Fibroblast of skin of left quadriceps (primary cell): ENCODE measurements at places on chromosomes 6 and 20.
A peak's percentile ranks its signal among the peaks of the same experiment; 100 is the strongest.

- DNase-seq, result no peak
Measured at GRCh38 chr6:116369540-116369939, 1.2 kb upstream of the DSE start.

DNA sequence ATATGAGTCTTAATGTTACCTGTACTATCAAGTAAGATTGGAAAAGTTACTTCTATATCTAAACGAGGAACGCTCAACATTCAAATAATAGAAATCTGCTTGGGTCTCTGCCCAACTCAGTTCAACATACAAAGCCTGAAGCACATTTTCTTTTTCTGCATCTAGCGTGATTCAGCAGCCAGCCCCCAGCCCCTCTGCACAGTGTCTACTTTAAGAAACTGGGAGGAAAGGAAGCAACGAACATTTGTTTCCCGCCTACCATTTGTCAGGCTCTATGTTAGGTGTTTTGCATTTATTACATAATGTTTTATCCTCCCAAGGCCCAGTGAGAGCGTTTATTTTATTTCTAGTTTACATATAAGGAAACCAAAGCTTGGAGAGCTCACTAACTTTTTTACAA is 17.3 kb downstream of the PHACTR1 start:
- no peak for DNase-seq

DNA sequence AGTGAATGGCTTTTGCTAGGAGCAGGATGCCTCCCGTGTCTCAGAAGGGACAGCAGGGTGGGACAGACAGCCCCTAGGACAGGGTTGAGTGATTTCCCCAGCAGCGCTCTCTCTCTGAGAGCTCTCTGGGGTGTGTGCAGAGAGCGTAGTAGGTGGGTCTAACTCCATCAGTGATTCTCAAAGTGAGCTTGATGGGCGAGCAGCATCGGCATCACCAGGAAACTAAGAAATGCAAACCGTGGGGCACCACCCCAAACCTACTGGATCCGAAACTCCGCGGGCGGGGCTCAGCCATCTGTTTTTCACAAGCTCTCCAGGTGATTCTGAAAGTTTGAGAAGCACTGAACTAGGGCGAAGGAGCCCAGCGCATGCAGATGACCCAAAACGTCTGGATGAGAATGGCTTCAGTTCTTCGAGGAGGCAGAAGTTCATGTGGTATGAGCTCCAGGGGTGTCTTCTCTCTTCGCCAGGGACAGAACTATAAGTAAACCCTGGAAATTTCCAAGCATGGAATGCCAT is 119.6 kb upstream of the RNF24 start:
- no peak for DNase-seq

- no peak for DNase-seq
Measured at GRCh38 chr20:41147767-41148191, 10.4 kb downstream of the PLCG1 start.

GRCh38 chr20:36802326-36803222 is 29.0 kb upstream of the DSN1 start:
- DNase-seq, result peak; percentile 15

DNA sequence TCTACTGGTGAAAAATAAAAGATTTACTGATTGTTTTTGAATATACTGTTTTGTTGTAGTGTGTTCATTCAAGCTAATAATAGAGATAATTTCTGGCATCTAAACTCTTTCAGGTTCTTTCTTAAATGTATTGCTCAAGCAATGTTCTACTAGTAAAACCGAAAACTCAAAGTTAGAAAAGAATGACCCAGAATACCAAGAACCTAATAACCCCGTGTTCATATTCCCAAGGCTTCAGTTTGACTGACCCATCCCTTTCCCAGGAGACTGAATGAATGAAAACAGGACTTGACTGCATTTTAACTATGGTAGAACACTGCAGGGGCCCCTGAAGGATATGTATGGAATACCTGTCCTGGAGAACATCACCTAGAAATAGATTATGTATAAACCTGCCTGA is 375.3 kb downstream of the MAFB start:
- DNase-seq, result no peak

GRCh38 chr6:154605178-154605881 is 94.8 kb upstream of the CNKSR3 start:
- no peak for DNase-seq

GRCh38 chr6:2881423-2881822 is 21.7 kb downstream of the SERPINB9 start:
- no peak for DNase-seq

GRCh38 chr6:105836889-105837288 is 249.2 kb upstream of the PRDM1 start:
- DNase-seq, result no peak

DNA sequence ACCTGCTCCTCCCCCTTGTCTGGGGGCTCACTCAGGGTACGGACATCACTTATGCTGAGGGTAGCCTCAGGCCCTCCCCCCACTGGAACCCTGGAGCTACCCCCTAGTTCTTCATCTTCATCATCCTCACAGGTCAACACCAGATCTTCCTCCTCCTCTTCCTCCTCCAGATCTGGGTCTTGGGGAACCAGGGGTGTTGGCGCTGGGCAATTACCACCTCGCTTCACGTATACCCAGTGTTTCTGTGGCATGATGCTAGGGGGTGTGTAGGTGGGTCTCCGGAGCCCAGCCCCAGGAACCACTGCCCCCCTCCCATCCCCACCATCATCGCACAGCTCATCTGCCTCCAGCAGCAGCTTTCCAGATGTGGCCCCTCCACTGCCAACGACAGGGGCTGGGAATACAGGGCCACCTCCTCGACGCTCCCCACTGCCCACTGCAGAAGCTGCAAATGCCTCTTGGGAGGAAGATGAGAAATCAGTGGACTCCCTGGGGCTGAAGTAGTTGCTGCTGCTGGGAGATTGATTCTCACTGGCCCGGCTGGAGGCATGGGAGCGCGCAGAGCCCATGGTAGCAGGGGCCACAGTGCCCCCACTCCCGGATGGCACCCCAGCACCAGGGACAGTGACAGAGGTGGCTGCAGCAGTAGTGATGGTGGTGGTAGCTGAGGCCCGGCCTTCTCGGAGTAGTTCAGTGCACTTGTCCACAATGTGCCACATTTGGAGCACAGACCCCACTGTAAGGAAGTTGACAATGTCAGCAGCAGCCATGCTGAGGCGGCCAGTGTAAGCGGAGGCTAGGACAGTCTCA is 1.5 kb downstream of the ZBTB22 start:
- DNase-seq, result no peak

DNA sequence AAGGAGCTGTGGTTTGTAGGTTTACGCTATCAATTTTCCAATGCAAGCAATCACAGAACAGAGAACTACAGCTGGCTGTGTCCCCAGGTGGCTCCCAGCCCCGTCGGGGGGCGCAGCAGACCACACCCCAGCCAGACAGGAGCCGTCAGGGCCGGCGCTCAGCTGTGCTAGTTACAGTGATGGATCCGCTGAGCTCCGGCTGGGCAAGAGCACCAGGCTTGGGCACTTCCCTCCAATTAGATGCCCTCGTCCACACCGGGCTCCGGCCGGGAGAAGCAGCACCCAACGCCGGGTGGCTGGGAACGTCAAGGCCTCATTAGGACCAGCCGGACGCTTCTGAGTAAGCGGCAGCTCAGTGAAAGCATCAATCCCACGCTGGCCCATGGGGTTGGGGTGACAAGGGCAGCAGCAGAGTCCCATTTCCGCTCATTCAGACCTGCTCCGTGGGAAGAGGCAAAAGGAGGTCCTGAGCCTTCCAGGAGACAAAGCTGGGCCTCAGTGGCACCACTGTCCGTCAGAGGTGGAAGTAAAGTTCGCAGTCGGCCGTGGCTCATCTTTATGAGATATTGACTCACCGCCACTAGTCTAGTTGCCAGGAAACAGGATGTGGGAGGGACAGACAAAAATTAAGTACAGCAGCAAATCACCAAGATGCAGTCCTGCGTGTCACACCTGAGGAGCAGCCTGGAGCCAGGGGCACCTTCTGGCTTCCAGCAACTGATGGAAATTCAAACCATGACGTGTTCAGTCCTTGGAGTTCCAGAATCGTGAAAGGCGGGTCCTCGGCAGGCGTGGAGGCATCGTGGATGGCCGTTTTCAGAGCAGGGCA is 164.1 kb downstream of the TAF4 start:
- no peak for DNase-seq

- DNase-seq, result no peak
Measured at GRCh38 chr6:29603456-29603855, 18.5 kb downstream of the OR2H2 start.

- DNase-seq, result no peak
Measured at GRCh38 chr20:58697867-58698703, 5.5 kb downstream of the NPEPL1 start.

DNA sequence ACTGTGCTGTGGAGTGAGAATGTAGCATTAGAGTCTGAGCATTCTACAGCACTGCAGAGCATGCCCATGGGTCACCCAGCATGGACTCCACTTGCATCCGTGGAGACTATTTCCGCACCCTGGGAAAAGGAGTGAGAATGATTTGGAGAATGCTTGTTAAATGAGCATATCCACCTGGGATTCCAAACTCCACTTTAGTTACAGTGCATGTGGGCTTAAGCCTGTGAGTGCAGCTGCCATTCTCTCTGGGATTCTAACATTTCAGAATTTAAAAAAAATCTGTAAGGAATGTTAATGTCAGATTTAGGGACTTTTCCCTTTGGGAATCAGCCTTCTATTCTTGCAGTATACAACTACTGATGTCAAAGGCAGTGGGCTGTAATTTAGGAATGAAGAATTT is 33.4 kb downstream of the KIF25 start:
- DNase-seq, result no peak

DNA sequence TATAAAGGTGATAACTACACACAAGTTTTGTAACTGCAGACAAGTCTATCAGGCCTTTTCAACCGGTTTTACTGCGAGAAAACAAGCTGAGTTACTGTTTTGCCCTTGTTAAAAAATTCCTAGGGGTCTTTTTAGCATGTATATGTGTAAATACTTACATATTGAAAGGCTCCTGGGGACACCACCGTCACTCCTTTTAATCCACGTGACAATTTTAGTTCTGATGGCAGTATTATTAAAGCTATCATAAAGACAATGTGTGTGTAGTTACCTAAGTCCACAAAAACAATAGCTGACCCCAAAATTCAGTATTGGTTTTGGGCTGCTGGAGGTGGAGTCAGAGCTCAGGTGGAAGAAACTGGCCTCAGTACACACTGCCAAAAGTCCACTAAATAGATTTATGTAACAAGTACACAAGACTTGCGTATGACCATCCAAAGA is 41.3 kb upstream of the HFE start:
- no peak for DNase-seq

DNA sequence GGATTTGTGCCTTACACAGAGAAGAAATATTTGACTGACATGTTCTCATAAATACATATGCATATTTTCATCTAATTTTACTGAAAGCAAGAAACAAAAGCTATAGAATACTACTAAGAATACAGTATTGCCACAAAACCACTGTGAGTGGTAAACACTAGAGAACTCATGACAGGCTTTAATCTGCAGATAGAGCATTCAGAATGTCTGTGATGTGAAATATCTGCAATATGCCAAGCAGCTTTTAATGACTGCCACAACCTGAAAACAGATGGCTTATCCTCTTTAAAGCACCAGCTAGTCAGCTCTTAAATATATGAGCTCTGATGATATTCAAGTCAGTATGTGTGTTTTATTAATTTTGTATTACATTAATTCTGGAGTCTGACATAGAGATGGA is 3.4 kb downstream of the NAPB start:
- no peak for DNase-seq

- no peak for DNase-seq
Measured at GRCh38 chr6:38262609-38263008, 377.1 kb downstream of the BTBD9 start.

DNA sequence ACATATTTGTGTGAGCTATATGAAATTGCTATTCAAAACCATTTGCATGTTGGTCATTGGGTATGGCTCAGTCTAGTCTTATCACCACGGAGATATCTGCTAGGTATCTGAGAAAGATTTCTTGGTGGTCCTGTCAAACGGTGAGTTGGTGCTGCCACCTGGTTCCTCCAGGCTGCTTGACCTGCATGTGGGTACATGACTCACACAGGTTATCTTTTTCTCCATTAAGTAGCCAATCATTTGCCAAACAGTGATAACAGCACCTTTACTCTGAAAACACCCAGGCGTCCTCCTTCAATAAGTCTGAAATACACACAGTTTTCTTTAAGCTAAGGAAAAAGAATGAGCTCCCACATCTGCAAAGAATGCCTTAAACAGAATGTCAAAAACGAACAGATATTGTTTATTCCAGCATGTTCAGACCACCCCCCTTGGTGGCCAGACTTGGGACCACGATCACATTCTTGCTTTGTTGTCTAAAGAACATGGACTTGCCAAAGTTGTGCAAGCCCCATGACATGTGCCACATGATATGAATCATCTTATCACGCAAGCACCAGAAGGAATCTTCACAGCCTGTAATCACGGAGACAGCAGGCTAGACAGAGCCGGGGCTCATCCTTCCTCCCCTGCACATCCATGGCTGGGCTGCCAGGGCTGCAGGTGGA is 200.7 kb upstream of the THBS2 start:
- peak; percentile 78 for DNase-seq

DNA sequence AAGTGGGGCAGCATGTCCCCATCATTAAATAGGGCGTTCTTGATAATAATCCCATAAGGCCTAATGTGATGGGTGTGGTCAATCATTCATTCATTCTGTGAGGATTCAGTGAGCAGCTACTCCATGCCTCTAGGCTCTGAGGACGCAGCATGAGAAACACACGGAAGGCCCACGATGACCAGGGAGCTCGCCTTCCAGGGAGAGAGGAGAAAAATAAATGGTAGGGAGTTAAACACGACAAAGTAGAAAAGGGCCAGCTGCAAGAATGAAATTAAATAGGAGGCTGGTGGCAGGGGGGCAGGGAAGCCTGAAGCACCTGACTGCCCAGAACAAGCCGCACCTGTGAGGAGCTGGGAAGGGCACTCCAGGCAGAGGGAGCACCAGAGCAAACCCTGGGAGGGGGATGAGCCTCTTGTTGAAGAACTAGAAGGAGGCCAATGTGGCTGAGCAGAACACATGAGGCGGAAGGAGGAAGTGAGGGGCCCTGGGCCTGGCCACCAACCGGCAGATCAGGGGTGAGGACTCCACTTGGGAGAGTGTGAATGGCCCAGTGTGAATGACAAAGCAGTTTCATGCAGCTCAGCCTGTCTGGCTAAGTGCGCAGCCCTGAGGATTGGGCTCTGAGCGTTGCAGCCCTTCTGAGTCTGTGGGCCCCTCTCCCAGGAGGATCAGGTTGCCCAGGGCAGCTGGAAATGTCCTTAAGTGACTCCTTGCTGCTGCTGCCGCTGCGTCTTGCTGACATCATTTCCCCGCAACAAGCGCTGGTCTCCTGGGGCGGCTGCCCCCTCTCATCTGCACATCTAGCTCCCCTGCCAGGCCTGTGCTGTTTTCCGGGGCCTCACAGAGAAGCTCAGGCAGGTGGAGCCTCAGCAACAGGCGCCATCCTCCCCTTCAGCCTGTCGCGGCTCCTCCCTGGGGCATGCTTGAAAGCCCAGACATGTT is 99.9 kb downstream of the CDH26 start:
- DNase-seq, result peak; percentile 64

GRCh38 chr6:162728197-162728596 is 423 bp downstream of the PACRG start:
- no peak for DNase-seq

DNA sequence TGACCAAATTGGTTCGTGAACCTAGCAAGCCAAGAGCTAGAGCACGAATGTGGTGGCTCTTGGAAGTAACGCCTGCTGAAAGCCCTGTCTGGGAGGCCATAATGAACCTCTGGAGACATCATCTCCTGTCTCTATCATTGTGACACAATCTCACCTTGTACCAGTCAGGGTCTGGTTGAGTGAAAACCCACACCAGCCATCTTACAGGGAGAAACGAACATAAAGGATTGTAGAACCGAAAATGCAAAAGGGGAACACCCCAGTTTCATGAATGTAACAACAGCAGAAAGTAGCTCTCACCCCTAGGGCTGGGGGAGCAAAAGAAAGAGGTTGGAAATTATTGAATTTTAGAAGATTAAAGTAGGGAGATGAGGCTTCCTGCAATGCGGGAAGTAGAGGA is 50.9 kb upstream of the TAB2 start:
- DNase-seq, result no peak
